T-cell (primary cell): ENCODE measurements at places on chromosomes 5 and 9. TPM values are rescaled to one million over a fixed set of nuclear protein-coding genes. Genes with fewer than 3 reads are reported as not detected.

GRCh38 chr5:111976705-111977435 is 219.9 kb upstream of the NREP start:
- no peaks in the 10 kb centered on the region for H3K4me1 ChIP-seq
- H3K27me3 ChIP-seq = no peaks in the 10 kb centered on the region
- no peak overlapping the region for H3K27ac ChIP-seq
- no peak for DNase-seq

- no peaks in the 10 kb centered on the region for H3K36me3 ChIP-seq
- no peak for DNase-seq
- H3K4me1 ChIP-seq = peaks cover 5% of the 10 kb centered on the region
Measured at GRCh38 chr9:37571282-37571681, 4.9 kb downstream of the FBXO10 start.

DNA sequence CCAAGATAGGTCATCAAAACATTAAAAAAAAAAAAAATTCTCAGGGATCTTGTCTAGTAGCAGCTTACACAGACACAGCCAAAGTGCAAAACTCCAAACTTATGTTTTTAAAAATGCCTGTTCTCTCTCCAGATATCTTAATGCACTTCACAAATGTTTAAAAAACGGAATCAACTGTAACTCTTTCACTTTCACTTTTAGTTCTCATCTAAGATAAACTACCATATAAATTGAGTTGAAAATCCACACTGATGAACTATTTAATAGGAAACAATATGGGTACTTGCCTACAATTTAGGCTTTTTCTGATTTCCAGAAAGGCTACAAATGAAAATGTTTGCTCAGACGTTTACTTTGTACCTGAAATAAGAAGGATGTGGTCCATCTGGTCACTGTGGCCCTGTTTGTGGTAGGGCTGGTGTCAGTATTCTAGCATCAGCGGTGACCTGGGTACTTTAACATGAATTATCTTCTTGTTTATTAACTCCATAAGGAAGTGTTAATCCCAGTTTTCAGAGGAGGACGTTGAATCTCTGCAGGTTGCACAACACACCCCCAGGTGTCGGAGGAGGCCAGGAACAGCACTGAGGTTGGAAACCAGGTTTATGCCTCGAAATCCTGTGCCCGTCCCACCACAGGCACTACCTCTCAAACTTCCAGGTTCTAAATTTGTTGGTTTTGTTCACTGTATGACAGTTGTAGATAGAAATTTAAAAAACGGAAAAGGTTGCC is 13.3 kb upstream of the LPCAT1 start:
- peak overlapping the region; percentile 86 for H3K27ac ChIP-seq
- no peaks in the 10 kb centered on the region for H3K27me3 ChIP-seq
- DNase-seq = no peak
- H3K36me3 ChIP-seq = no peaks in the 10 kb centered on the region
- peak overlapping the region; percentile 56 for H3K4me3 ChIP-seq

DNA sequence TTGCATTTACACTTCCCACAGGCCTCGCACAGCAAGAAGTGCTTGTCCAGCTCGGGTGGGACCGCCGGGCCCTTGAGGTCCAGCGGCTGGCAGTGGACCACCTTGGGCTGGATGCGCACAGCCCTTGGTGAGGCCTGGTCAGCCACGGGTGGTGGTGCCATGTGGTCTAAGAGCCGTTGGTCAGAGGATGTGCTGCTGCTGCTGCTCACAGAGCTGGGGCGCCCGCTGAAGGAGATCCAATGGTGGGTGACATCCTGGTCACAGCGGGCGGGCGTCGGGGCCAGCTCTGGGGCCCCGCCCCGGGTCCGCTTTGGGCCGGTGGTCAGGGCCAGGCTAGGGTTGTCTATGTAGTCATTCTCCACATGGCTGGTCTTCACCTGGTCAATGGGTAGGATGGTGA is 10.2 kb downstream of the SPRY4 start:
- H3K4me3 ChIP-seq = no peak overlapping the region
- peaks cover 17% of the 10 kb centered on the region for H3K4me1 ChIP-seq
- H3K27ac ChIP-seq = no peak overlapping the region
- peaks cover 25% of the 10 kb centered on the region for H3K27me3 ChIP-seq

GAPT gene
- total RNA-seq = 0.49 TPM
